NCI-H1048 (cell line): ENCODE measurements at places on chromosomes 7 and 10.

GRCh38 chr10:108362961-108363360 is 1198.5 kb upstream of the SORCS1 start:
- DNase-seq = no peak

GRCh38 chr7:129896568-129897382 is 56.0 kb downstream of the UBE2H start:
- no peak for DNase-seq

DNA sequence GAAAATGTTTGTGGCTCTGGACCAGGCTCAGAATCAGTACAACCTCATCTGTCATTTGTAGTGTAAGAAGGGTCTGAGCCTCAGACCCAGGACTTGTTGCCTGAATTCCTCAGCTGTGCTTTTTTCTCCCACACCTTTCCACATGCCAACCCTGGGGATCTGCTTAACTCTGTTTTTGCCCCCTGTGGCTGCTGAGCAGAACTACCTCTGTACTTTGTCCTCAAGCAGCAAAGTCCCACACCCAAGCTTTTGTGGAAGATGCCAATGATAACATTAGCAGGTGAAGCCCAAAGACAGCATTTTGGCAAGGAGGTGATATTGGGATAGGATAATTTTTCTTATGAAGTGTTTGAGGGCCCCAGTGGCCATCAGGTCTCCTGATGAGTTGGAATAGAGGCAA is 5.8 kb upstream of the CYP2C18 start:
- DNase-seq = no peak

DNA sequence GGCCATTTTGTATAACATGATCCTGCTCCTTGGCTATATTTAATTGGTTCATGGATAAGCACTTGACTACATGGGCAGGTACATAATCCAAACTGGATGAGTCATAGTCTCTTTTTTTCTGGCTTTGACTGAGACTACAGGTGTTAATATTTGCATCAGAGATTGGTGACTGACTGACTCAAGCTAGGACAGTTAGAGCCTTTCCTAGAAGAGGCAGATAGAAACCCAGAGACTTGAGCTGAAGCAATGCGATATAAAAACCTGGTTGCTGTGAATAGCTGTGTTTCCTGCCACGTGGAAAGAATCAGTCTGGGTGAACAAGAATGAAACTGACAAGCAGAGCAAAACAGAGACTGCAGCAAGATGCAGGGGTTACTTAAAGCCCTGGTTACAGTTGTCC is 81.0 kb downstream of the SAMD9 start:
- no peak for DNase-seq

DNA sequence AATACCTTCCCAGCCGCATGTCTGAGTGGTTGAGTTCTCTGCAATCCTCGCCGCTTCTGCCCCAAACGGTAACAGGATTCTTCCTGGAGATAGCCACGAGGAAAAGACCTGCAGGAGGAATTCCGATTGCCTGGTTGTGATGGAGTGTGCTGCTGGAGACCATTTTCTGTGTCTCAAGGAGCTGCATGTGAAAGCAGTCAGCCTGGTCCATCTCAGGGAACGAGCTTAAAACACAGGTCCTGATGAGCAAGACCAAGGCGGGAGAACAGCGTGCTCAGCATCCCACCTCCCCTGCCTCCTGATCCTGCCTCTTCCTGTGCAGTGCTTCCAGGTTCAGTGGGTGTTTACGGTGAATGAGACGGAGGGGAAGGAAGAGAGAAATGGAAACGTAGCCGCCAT is 26.5 kb downstream of the VIPR2 start:
- DNase-seq = no peak

GRCh38 chr7:35584990-35585389 is 109.9 kb downstream of the HERPUD2 start:
- DNase-seq = no peak

DNA sequence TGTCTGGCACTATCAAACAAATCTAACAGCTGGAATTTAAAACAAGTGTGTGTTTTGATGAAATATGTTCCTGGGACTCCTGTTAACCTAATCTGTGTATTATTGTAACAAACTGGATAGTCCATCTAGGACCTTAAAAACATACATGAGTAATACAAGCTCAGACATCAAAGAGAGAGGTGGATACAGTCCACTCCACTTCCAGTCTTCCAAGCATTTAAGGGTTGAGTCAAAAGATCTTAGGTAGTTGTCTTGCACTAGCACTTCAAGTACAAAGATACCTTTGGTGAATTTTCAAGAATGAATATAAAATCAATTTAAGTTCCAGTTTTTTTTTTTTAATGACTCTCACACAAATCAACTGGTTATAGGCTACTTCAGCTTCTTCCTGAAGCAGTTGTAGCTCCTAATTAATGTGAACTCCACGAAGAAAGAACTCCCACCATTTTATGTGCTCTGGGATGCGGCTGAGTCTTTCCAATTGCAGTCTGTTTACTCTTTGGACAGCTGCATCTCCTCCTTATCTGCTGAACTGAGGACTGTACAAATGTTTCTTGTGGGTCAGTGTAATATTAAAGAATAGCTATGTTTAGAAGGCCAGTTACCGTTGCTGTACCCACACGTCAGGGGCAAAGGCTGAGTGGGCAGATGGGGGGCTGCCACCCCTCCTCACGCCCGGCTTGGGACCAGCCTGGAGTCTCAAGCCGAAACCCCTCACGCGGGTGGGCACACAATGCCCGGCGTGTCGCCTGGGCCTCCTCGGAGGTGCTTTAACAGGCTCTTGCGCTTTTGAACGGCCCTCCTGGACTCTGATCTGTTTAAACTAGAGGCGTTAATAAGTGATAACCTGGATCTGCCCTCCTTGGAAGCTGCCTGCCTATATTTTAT is 2.9 kb upstream of the IGF2BP3 start:
- no peak for DNase-seq

DNA sequence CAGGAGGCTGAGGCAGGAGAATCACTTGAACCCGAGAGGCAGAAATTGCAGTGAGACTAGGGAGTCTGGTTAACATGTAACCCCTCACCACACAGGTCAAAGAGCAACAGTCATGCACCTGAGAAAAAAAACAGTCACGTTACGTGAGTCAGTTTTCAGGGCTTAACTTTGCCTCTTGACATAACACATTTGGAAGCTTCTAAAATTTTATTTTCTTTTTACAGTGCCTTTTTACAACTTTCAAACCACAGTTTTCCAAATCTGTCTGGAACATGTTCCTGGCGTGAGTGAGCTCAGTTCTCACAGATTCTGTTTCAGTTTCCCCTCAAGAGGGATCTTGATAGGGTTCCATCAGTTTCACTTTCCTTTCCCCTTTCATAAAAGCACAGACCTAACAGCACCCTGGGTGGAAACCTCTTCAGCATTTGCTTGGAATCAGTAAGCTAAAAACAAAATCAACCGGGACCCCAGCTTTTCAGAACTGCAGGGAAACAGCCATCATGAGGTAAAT is 4.4 kb downstream of the IFIT3 start:
- no peak for DNase-seq

DNA sequence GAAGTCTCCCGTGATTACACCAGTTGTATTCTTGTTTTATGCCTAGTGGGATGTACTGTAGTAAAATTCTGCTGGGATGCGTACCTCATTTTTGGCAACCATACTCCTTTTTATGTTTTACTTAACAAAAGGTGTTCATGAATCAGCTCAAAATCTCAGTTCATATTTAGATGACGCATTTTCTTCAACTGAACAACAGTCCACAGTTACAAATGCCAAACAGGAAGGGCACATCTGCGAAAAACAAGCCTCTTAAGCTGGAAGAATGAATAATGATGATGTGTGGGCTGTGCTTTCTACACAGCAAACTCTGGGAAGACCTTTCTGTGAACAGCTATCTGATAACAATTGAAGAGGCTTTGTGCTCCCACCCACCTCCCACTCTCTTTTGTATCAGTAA is 68.4 kb upstream of the NRBF2 start:
- peak; percentile 29 for DNase-seq

DNA sequence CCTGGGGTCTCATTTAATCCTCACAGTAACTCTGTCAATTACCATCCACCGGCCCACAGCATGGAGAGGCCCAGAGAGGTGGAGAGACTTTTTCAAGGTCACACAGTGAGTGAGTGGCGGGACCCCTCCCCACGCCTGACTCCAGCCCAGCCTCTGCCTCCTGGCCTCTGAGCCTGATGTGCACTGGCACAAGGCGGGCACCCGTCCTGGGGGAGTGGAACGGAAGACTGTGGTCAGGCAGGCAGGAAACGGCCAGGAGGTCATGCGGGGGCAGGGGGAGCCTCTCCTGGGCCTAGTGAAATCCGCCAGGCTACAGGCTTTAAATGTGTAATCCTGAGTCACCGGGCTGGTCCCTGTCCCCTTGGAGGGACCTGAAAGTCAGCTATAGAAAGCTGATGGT is 32.2 kb downstream of the ZCCHC24 start:
- DNase-seq = no peak

DNA sequence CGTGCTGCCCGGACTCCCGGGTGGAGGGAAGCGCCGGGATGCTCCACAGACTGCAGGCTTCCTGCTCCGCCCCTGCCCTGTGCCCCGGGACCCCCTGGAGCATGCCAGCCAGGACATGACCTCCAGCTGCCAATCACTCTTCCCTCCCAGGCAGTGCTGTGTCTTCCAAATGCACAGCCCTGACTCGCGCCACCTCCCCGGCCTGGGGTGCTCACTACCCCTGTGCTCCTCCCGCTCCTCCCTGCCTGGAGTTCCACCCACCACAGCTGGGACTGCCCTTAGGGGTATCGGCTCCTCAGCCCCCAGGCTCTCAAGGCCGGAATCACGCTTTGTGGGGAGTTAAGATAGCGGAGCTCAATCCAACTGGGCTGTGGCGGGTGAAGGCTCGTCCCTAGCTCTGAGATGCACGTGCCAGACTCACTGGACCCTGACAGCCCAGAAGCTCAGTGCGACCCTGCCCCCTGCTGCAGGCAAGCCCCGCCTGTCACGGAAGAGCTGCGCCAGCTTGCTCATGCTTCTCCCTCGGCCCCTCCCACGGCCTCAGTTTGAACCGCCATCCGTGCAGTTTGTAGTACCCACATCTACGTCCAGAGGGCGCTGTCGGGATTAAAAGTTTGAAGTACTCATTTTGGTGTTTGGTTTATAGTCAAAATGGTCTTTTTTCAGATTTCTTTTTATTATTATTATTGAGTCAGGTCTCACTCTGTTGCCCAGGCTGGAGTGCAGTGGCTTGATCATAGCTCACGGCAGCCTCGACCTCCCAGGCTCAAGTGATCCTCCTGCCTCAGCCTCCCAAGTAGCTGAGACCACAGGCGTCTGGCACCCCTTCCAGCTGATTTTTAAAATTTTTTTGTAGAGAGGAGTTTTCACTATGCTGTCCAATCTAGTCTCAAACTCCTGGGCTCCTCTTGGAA is 142.5 kb upstream of the TCERG1L start:
- peak; percentile 12 for DNase-seq

- DNase-seq = no peak
Observed at GRCh38 chr10:107043461-107043860, 121.0 kb downstream of the SORCS1 start.

DNA sequence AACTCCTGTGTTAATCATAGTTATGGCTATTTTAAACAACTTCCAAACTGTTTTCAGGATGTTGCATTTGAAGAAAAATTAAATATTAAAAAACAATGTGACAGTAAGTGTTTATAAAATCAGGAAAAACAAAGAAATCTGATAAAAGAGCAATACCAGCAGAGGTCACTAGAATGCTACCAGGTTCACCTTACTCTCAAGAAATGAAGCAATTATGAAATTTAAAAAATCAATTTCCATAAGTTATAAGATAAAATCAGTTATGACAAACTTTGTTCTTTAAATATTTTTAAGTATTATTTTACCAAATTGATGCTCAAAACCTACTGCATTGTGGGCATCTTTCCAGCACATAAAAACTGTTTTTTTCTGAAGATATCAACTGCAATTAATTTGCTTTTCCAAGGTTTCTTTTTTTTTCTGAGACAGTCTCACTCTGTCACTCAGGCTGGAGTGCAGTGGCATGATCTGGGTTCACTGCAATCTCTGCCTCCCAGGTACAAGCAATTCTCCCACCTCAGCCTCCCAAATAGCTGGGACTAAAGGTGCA is 50.7 kb upstream of the RHEB start:
- DNase-seq = no peak

DNA sequence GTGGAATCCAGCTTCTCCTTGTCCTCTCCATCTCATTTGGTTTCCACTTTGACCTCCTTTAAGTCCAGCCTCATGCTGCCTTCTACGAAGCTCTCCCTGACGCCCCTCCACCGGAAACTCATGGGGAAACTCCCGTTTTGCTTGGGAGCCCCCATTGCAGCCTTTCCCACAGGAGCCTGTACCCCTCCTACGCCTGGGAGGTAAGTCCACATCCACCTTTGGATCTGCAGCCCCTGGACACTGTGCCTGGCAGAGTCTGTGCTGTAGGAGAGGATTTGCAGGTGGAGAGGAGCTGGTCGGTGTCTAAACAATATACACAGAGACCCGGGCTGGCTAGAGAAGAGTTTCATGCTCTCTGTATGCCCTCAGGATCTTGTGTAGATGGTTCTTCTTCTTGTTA is 296.1 kb downstream of the GLRX3 start:
- no peak for DNase-seq

- no peak for DNase-seq
Observed at GRCh38 chr7:17930546-17930945, 9.7 kb downstream of the SNX13 start.

GRCh38 chr10:64148607-64149006 is 627.4 kb downstream of the REEP3 start:
- no peak for DNase-seq

DNA sequence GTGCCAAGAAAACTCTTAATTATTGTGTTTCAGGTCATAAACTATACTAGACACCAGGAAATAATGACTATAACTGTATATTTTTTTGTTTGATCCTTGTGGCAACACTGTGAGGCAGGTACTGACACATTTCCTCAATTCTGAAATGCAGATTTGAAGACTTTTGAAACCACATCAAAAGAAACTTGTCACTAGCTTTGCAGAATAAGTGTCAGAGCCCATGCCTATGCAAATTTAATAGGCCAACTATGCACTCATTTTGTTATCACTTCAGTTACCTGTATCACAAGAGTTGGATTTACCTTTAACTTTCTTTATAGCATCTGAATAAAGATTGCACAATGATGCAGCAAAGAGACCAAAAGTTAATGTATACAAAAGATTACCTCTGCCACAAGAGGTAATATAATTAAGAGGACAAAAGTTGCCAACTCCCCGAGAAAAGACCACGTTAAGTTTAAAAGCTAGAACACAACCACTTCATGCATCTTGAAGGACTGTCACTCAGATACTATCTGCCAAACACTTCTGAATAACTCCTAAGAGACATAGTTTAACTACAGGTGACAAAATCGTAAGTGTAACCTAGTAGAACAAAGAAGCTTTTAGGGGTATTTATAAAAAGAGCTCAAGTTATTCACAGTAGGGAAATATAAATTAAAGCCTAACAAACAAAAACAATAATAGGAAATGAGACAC is 80.5 kb downstream of the ELAPOR2 start:
- DNase-seq = no peak

DNA sequence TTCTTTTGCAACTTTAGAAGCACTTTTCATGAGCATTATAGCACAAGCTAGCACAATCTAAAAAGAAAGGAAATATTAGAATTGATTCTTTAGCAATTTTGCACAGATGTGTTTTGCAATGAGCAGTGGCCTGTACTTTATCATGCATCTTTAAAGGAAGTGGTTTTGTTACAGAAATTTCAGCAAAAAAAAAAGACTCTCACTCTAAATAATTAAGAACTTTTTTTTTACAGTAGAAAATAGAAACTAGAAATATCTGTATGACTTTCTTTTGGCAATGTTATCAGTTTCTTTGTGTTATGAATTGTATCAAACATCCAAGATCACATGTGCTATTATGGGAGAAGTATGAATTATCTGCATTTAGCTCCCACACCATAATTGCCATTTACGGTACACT is 195.7 kb upstream of the KLF6 start:
- no peak for DNase-seq

- DNase-seq = no peak
Observed at GRCh38 chr10:133471300-133472109, 17.8 kb downstream of the SCART1 start.

- DNase-seq = no peak
Observed at GRCh38 chr10:5461203-5461588, 38.2 kb downstream of the CALML5 start.
